ENCODE measurements at places on chromosomes 16 and 17. TPM values are rescaled to one million over a fixed set of nuclear protein-coding genes. Genes with fewer than 3 reads are reported as not detected.

DNA sequence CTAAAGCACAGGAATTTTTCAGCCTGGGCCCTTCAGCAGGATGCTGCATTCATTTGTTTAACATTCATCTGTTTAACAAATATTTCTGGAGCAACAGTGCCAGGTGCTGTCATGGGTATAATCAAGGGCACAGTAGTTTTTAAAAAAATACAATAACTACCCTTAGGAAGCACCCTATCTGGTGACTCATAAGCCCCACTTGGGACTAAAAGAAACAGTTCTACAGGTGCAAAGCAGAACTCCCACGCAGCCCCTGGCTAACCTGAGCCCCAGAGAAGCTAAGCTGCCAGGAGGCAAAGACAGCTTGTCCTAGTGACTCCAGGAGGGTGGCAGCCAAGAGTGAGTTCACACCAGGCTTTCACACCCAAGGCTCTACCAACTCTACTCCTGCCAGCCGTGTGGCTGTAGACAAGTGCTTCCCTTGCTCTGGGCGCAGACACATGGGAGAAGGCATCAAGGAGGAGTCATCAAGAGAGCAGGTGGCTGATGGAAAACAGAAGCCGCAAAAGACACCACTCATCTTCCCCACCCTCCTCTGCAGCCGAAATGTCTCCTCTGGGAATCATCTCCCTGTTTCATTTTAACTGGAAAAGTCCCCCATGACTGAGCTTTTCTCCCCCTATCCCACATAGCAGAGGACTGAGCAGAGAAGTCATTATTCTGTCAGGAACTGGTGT lies 14.4 kb downstream of the CUEDC1 start:
- no peak for DNase-seq
- peak overlapping the region; percentile 65 for H3K4me3 ChIP-seq
- peak overlapping the region; percentile 61 for H3K27ac ChIP-seq
- no peaks in the 10 kb centered on the region for H3K36me3 ChIP-seq
- peaks cover 54% of the 10 kb centered on the region for H3K4me1 ChIP-seq
- no peaks in the 10 kb centered on the region for H3K27me3 ChIP-seq

GRCh38 chr17:60908324-60908723 lies 230.7 kb downstream of the BCAS3 start:
- no peak overlapping the region for H3K27ac ChIP-seq
- no peaks in the 10 kb centered on the region for H3K4me1 ChIP-seq
- H3K27me3 ChIP-seq = no peaks in the 10 kb centered on the region
- H3K4me3 ChIP-seq = no peak overlapping the region

- peaks cover 14% of the 10 kb centered on the region for H3K4me1 ChIP-seq
- H3K27ac ChIP-seq = peak overlapping the region; percentile 55
- H3K27me3 ChIP-seq = no peaks in the 10 kb centered on the region
Measured at GRCh38 chr17:8463099-8463498, 27.4 kb downstream of the NDEL1 start.

DNA sequence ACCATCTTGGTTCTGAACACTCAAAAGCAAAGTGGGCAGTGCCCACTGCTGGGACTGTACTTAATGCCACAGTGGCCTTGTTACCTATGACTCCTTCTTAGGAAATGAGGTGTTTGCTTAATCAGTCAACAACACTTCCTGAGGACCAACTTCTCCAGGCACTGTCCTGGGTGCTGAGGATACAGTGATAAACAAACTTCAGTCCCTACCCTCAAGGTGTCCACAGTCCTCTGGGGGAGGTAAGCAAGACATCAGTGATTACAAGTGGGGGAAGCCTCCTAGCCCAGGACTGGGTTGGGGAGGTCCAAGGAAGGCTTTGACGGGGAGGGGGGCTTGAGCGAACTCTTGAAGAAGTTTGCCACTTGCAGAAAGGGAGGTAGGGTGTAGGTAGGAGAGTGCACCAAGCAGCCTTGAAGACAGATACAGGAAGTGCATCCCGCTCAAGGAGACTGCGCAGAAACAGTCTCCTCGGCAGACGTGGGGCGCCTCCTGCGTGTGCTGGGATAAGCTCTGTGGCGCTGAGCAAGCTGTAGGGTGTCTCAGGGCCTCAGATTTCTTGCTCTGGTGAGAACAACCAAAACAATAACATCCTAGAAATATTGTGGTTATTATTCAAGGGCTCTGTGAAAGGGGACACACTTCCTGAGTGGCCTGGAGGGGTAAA lies 2.6 kb upstream of the ABCC3 start:
- no peak for DNase-seq
- H3K27me3 ChIP-seq = peaks cover 69% of the 10 kb centered on the region

The RND2 gene
- total RNA-seq = 7.1 TPM

The LGALS9B gene
- 0.29 TPM for total RNA-seq

The SPNS2 gene
- 16.1 TPM for total RNA-seq

The SPATA32 gene
- not detected for total RNA-seq

The FOXL1 gene
- 1.5 TPM for total RNA-seq
